ENCODE measurements at places on chromosomes 11 and 22.
A peak's percentile ranks its signal among the peaks of the same experiment; 100 is the strongest.

GRCh38 chr22:45784357-45785277 is 113.0 kb downstream of the ATXN10 start:
- DNase-seq: no peak

GRCh38 chr22:21033895-21034294 is 1.5 kb upstream of the SLC7A4 start:
- DNase-seq: no peak

DNA sequence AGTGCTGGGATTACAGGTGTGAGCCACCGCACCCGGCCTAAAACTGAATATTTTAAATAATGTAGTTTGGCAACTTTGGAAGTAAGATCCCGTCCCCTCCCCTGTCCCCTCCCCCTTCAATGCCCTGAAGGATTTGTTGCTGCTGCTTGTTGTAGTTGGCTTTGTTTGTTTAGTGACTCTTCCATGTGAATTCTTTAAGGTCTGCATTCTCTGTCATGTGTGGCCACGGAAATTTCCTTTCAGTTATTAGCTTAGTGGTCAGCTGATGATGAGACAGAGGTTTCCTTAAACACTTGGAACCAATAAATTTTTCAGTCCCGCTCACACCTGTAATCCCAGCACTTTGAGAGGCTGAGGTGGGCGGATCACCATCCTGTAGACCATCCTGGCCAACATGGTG is 109.9 kb downstream of the MPPED1 start:
- DNase-seq: no peak

- no peak for DNase-seq
These were observed 192.8 kb upstream of the SORL1-AS1 start for GRCh38 chr11:121645596-121645995.

DNA sequence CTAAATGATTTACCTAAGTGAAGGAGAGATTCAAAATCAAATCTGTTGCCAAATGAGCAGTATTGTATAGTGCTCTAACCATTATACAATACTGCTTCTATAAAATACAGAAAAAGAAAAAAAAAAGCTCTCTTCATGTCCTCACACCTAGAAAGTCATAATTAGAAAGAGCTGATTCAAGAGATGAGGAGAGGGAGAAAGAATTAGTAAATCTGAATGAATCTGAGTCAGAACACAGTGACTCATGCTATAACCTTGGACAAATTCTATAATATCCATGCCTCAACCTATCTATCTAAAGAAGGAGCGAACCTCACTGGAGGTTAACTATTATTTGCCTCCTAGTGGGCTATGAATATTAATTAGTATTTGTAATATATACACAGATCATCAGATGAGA is 29.4 kb downstream of the AMBRA1 start:
- DNase-seq: no peak

- DNase-seq: no peak
These were observed 7.7 kb upstream of the UBASH3B start for GRCh38 chr11:122647736-122648275.

- DNase-seq: no peak
These were observed 101.8 kb downstream of the MYO18B start for GRCh38 chr22:25843660-25844405.

DNA sequence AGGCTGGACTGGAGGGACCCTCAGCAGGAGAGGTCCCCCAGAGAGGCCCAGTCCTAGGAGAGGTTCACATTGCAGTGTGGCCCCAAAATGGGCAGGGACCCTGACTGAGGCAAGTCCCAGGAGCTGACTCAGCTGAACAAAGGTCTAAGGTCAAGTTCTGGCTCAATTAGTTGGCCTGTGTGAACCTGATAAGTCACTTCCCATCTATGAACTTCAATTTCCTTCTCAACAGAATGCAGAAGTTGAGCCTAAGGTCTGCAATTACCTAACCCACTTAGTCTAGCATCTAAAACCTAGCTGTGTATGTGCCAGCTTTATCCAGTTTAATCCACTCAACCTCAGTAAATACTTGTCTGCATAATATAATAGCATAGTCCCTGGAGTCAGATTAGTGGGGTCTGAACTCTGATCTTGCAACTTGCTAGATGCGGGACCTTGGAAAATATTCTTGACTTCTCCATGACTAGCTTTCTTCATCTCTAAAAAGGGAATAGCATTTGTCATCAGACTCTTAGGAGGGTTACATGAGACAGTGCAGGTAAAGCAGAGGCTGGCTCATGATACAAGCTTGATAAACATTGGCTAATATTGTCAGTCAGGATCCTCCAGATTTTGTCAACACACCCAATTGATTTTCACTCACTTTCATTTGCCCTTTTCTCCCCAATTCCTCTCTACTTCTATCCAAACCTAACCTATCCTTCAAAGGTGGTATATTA is 465.5 kb downstream of the INSC start:
- no peak for DNase-seq

DNA sequence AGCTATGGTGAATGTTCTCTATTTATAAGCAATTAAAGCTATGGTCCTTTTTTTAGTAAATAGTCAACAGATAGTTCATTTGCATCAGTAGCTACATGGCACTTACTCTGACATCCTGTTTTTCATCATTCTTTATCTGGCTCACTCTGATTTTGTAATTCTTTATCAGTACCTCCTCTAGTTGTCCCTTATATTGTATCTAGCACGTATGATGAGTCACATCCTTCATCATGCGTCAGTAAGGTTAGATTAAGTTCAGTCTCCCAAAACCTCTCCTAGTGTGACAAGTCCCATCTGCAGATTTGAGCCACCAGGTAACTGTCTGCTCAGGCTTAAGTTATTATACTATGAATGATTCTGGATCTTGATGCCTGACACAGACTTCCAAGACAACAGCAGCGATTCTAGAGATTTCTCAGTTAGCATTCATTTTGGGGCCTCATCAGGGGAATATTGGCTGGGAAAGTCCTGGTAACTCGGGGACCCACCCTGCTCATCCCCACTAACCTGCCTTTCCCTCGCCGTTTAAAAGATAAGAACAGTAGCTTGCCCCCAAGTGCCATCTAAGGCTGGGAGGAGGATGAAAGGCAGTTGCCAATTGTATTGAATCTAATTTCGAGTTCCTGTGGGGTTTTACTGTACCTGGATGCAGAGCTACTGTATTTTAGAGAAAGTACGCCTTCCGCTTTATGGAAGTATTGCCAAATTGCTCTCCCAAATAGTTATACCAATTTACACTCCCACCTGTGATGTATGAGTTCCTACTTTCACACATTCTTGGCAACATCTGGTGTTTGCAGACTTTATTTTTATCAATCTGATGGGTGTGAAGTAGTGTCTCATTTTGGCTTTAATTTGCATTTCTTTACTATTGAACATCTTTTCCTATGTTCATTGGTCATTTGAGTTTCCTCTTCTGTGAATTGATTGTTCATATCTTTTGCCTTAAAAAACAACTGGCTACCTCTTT is 55.9 kb downstream of the ZC3H12C start:
- peak; percentile 7 for DNase-seq

GRCh38 chr11:86013713-86014112 is 55.2 kb downstream of the PICALM start:
- DNase-seq: peak; percentile 38

GRCh38 chr22:49575703-49576081 is 252.0 kb downstream of the BRD1 start:
- DNase-seq: no peak

GRCh38 chr22:23305922-23306374 is 125.6 kb downstream of the BCR start:
- DNase-seq: no peak

- no peak for DNase-seq
These were observed 80.9 kb downstream of the TRIM29 start for GRCh38 chr11:120057028-120057330.

GRCh38 chr11:35624781-35625180 is 6.5 kb downstream of the FJX1 start:
- DNase-seq: no peak

DNA sequence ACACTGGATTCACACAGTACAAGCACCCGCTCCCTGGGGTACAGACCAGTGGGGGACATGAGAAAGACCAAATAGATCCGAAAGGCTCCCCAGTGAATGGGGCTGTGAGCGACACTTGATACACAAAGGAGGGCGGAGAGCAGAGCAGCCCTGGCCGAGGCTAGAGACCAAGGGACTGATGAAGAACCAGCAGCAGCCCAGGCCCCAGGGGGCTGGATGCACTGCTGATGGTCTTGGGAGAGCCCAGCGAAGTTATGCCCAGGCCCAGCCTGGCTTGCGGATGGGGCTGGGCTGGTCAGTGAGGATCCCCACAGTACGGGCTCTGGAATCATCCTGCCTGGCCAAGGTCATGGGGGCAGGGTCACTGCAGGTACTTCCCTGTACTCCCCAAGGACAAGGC is 23.2 kb downstream of the ARHGAP1 start:
- no peak for DNase-seq

- no peak for DNase-seq
These were observed 8.1 kb upstream of the DGKZ start for GRCh38 chr11:46338988-46339666.

- DNase-seq: no peak
These were observed at the start of gene ADAMTS15 for GRCh38 chr11:130448416-130449309. Gene ADAMTS15, plus strand, starts transcription at chr11:130448645. Its CDS starts 329 bp downstream, at chr11:130448974.

DNA sequence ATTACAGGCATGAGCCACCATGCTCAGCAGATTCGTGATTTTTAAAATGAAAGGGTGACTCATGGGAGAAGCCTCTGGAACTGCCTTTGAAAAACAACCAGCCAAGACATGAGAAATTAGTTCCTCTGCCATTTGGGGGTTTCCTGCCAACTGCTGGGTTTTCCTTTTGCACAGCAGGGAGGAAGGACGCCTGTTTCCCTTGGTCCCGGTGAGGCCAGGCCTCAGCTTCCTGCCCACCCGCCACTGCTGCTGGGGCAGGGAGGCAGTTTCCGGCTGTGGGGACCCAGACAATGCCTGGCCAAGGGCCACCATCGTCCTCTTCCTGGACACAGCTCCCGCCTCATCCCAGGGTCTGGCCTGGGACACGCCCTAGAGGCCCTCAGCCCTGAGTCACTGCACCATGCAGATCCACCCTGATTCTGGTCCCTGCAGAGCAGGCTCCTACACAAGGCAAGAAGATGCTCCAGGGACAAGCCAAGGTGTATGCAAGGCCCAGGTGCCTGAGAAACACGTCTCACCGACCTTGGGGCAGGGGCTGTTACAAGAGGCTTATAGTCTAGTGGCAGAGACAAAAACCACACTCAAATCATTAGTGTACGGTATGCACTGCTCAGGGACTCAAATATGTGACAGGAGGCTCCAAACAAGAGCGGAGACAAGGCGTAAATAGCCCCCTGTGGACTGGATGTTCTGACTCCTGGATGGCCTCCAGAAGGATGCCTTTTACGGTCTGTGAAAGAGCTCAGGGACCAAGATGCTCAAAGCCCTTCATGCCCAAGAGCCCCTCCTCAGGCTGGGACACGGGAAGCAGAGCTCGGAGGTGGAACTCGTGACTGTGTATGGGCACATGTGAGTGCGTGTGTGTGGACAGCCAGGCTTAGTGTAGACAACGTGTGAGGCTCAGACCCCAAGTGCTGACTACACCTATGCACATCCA is 10.0 kb downstream of the PPM1F start:
- DNase-seq: peak; percentile 8

GRCh38 chr11:83617671-83618070 is 331.5 kb upstream of the CCDC90B start:
- DNase-seq: no peak

DNA sequence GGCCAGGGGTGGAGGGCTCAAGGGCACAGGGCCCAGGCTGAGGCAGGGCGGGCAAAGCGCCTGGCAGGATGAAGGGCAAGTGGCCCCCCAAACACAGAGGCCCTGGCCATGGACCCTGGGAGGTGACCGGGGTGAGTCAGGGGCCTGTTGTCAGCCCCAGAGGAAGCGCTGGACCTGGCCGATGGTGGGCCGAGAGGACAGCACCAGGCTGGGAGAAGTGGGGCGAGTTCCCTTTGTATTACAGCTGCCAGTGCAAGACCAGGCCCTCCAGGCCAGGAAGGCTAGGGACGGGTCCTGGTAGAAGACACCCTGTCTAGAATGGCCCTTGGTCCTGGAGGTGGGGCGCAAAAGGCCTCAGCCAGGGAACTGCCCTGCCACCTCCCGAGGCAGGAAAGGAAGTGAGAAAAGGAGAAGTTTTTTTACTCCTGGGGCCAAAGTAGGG is 12.8 kb downstream of the CXCR5 start:
- DNase-seq: no peak

- no peak for DNase-seq
These were observed 13.0 kb upstream of the BCL9L start for GRCh38 chr11:118938491-118939403.
